ENCODE measurements at places on chromosomes 6 and 20.

DNA sequence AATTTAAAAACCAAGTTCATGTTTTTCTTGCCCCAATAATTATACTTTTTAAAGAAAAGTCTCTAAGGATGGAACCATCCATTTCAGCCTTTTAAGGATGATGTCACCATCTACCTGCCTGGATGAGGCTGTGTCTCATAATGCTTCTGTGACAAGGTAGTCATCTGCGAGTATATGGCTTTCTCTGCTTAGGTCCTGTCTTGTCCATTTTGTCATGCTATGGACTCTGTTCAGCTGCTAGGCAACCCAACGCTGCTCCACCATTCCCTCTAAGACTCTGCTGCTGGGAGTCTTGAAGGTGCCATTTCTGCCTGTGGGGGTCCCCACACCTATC is 459.8 kb upstream of the RUNX2 start:
- no peak for DNase-seq

DNA sequence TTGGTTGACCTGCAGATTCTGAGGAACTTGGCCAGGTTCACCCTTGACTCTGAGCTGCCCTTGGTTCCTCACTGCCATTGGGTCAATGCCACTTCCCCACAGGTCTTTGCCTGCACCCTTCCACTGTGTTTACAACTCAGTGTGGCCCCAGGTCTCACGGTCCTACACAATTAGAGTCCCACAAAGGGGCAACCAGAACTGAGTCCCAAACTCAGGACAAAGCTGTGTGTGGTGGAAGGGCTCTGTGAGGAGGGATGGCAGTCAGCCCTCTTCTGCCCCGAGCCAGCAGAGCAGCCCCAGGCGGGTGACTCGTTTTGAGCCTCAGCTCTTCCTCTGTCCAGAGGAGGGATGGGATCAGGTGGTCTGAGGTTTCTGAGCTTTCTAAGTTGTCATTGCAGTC is 69.5 kb downstream of the NPEPL1 start:
- DNase-seq, result no peak

GRCh38 chr6:87277123-87277522 is 45.3 kb upstream of the SMIM8 start:
- DNase-seq, result no peak

- DNase-seq, result no peak
Observed at GRCh38 chr6:124131259-124131658, 327.6 kb downstream of the NKAIN2 start.

- no peak for DNase-seq
Observed at GRCh38 chr6:84061613-84062398, 28.2 kb downstream of the MRAP2 start.

DNA sequence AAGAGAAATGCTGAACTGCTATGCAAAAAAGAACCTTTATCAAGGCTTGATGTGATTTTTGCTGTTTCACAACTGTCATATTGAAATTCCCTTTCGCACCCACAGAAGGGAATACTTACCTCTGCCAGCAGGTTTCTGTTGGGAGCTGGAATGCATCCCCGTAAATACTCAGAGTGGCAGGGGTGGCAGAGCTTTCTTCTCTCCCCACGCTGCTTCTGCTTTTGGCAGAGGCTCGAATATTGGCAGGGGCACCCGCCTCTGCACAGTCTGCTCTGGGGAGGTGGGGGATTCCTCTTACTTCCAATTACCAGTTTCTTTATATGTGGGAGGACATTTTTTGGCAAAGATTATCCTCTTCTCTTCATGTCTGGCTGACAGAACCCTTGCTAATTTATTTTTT is 28.4 kb downstream of the TMEM200A start:
- DNase-seq, result no peak

GRCh38 chr6:30491991-30492952 is 3.0 kb downstream of the HLA-E start:
- no peak for DNase-seq

- no peak for DNase-seq
Observed at GRCh38 chr20:51154708-51155690, 132.1 kb upstream of the KCNG1 start.

DNA sequence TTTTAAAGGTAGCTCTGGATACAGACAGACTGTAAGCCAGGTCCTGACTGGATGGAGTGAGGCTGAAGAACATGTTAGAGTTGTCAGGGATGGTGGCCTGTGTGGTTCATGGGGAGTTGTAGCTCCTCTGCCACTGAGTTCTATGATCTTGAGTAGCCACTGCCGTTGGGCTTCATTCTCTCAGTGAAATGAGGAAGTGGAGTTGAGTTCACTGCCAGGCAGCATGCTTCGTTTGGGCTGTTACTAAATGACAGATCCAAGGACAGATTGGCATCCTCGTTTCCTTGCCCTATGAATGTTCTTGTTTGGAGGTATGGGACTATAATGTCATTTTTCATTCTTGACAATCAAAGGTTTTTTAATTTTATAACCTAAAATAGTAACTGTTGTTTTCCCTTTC is 37.2 kb downstream of the SCAND1 start:
- no peak for DNase-seq

- no peak for DNase-seq
Observed at GRCh38 chr20:24366336-24367004, 103.0 kb upstream of the SYNDIG1 start.

Measured in stimulated activated naive CD8-positive, alpha-beta T cell treated with anti-CD3 and anti-CD28 coated beads, Interleukin-15, Interleukin-2, amounts not matched to agents 100 U/mL and 50 U/mL, for 24 hours (primary cell).